ENCODE measurements at places on chromosomes 4 and X. TPM values are rescaled to one million over a fixed set of nuclear protein-coding genes. Genes with fewer than 3 reads are reported as not detected.

Gene F8A3
- 2.7 TPM for total RNA-seq

Gene RAP1GDS1
- total RNA-seq, result 25.1 TPM

Gene HEPH
- total RNA-seq, result 126 TPM

Gene NPNT
- total RNA-seq, result 68.6 TPM

- H3K4me3 ChIP-seq, result no peak overlapping the region
- H3K27me3 ChIP-seq, result no peaks in the 10 kb centered on the region
- DNase-seq, result no peak
These were observed 276.0 kb downstream of the FBXW7 start for GRCh38 chr4:152259866-152260265.

- H3K4me1 ChIP-seq, result no peaks in the 10 kb centered on the region
- no peak overlapping the region for H3K4me3 ChIP-seq
- H3K27me3 ChIP-seq, result peaks cover 3% of the 10 kb centered on the region
These were observed 24.9 kb upstream of the TRIM60 start for GRCh38 chr4:165006886-165007285.

DNA sequence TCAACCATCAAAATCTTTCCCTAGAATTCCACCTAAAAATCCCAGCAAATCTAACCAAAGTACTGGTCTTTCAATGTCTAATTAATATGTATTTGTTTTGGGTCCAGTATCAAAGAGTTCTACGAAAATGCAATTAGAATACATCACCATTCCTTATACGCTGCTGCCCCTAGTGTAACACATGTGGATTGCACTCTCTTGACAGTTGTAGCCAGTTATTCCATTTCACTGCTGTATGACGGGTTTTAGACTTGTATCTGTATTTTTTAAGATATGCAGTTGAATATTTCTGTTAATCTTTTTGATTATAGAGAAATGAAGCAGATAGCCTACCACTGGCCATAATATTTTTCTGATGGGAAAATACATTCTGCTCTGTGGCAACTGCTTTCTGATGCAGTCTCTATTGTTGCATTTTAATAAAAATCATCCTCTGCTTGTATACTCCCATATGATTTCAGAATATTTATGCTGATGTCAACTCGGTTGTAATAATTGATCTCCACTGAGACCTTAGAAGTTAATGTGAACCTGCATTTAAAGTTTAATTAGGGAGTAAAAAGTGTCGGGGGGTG lies 17.1 kb upstream of the PAGE2B start:
- peak overlapping the region; percentile 41 for H3K27ac ChIP-seq
- no peaks in the 10 kb centered on the region for H3K36me3 ChIP-seq
- peak overlapping the region; percentile 40 for H3K4me3 ChIP-seq
- DNase-seq, result no peak

DNA sequence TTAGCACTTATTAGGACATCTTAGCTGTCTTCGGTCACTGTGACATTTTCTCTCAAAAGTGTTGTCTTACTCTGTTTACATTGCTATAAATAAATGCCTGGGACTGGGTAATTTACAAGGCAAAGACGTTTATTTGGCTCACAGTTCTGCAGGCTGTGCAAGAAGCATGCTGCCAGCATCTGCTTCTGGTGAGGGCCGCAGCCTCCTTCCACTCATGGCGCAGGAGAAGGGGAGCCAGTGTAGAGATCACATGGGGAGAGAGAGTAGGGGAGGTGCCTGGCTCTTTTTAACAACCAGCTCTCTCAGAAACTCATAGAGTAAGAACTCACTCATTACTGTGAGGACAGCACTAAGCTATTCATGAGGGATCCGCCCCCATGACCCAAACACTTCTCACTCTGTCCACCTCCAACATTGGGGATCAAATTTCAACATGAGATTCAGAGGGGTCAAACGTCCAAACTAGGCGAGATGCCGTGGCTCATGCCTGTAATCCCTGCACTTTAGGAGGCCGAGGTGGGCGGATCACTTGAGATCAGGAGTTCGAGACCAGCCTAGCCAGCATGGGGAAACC lies 43.5 kb upstream of the HERC6 start:
- no peaks in the 10 kb centered on the region for H3K36me3 ChIP-seq
- no peaks in the 10 kb centered on the region for H3K4me1 ChIP-seq

- H3K36me3 ChIP-seq, result no peaks in the 10 kb centered on the region
- no peaks in the 10 kb centered on the region for H3K27me3 ChIP-seq
- no peak overlapping the region for H3K4me3 ChIP-seq
- H3K4me1 ChIP-seq, result no peaks in the 10 kb centered on the region
- no peak for DNase-seq
- H3K27ac ChIP-seq, result no peak overlapping the region
These were observed 228.0 kb downstream of the APBB2 start for GRCh38 chr4:40986375-40986774.

- H3K4me3 ChIP-seq, result no peak overlapping the region
- H3K27ac ChIP-seq, result no peak overlapping the region
- H3K36me3 ChIP-seq, result no peaks in the 10 kb centered on the region
- no peaks in the 10 kb centered on the region for H3K4me1 ChIP-seq
- H3K27me3 ChIP-seq, result peaks cover 5% of the 10 kb centered on the region
- DNase-seq, result no peak
These were observed 73.7 kb downstream of the BEND2 start for GRCh38 chrX:18146954-18147353.

- no peaks in the 10 kb centered on the region for H3K27me3 ChIP-seq
- no peak overlapping the region for H3K4me3 ChIP-seq
- H3K36me3 ChIP-seq, result peaks cover 22% of the 10 kb centered on the region
These were observed 81.6 kb downstream of the GATB start for GRCh38 chr4:151679231-151679630.

- no peaks in the 10 kb centered on the region for H3K27me3 ChIP-seq
- H3K36me3 ChIP-seq, result no peaks in the 10 kb centered on the region
- H3K27ac ChIP-seq, result no peak overlapping the region
- no peak for DNase-seq
- H3K4me3 ChIP-seq, result no peak overlapping the region
These were observed 112.5 kb upstream of the WDR17 start for GRCh38 chr4:175953116-175953515.

GRCh38 chrX:68049466-68049865 lies 383.8 kb downstream of the OPHN1 start:
- H3K27me3 ChIP-seq, result no peaks in the 10 kb centered on the region
- H3K4me3 ChIP-seq, result no peak overlapping the region
- H3K36me3 ChIP-seq, result peaks cover 8% of the 10 kb centered on the region
- DNase-seq, result no peak
- no peak overlapping the region for H3K27ac ChIP-seq

GRCh38 chr4:176540814-176541213 lies 221.0 kb downstream of the SPCS3 start:
- no peaks in the 10 kb centered on the region for H3K27me3 ChIP-seq
- no peaks in the 10 kb centered on the region for H3K36me3 ChIP-seq
- no peak overlapping the region for H3K4me3 ChIP-seq
- H3K4me1 ChIP-seq, result peaks cover 18% of the 10 kb centered on the region
- no peak for DNase-seq
